ENCODE measurements at places on chromosomes 4 and X.

GRCh38 chrX:15384304-15384703, at the start of gene VEGFD:
TSS of gene VEGFD (minus strand) at chrX:15384413. CDS start at chrX:15383946, 467 bp downstream.
- no peak for DNase-seq

- no peak for DNase-seq
Measured at GRCh38 chrX:153463031-153463430, 7.3 kb downstream of the HAUS7 start.

GRCh38 chrX:153475751-153476281, 5.4 kb upstream of the HAUS7 start:
- DNase-seq = no peak

GRCh38 chr4:176817204-176817603, 24.5 kb upstream of the VEGFC start:
- no peak for DNase-seq

GRCh38 chrX:70171624-70172023, 5.7 kb upstream of the DGAT2L6 start:
- DNase-seq = peak; percentile 48

Measured in pons (tissue), 1 donor.